ENCODE measurements at places on chromosomes 7 and 10. TPM values are rescaled to one million over a fixed set of nuclear protein-coding genes. Genes with fewer than 3 reads are reported as not detected.

Gene ZPBP
- not detected for total RNA-seq

GRCh38 chr7:604884-605531 lies 85.4 kb upstream of the PDGFA start:
- no peak for DNase-seq

GRCh38 chr7:109984729-109985128 lies 1106.2 kb upstream of the LRRN3 start:
- no peak for DNase-seq

DNA sequence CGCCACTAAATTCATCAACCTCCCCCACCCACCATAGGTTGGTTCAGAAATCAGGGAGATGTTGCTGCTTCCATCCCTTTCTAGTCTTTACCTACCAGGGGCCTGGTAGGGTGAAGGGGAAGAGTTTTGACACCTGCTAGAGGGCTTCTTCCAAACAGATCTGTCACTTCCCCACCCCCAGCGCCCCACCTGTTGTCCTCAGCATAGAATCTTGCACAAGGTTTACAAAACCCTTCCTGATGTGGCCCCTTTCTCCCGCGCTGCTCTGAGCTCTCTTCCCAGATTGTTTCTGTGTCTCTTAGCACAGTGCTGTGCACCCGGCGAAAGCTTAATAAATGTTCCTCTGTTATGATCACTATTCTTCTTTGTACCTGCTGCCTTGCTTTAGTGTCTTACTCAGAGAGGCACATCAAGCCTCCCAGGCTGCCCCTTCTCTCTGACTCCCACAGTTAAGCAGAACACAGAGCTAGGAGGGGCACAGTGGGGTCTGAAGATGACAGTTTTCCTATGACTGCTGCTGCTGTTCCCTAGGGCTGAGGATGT lies 11.2 kb upstream of the C10orf95 start:
- no peak for DNase-seq

DNA sequence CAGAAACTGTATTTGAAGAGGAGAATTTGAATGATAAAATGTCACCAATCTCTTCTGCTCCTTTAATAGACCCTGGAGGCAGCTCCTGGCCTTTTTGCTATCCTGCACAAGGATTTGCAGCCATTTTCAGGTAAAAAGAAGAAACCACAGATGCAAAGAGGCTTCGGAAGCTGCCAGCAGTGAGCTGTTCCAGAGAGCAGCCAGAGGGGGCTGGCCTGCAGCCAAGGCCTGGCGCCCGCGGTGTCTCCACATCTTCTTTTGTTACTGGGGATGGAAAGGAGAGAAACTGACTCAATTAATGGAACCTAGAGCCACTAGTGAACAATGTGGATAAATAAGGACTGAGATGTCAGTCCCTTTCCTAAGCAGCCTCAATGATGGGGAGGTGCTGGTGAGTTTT lies 23.9 kb upstream of the GPR26 start:
- DNase-seq = no peak

DNA sequence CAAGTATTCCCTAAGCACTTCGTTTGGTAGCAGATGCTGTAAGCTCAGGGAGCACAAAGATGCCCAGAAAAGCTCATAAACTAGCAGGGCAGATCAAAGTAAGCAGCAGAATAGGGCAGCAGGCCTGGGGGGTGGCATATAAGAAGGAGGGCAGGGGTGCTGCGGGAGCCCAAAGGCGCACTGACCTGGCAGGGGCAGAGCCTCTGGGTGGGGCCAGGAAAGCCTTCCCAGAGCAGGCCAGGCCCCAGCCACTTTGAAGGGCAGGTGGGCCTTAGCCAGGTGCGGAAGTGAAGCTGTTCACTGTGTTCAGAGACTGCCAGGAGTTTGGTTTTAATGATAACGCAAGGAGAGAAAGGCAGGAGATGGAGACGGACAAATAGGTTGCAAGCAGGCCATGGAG lies 3.9 kb downstream of the GDF10 start:
- no peak for DNase-seq

DNA sequence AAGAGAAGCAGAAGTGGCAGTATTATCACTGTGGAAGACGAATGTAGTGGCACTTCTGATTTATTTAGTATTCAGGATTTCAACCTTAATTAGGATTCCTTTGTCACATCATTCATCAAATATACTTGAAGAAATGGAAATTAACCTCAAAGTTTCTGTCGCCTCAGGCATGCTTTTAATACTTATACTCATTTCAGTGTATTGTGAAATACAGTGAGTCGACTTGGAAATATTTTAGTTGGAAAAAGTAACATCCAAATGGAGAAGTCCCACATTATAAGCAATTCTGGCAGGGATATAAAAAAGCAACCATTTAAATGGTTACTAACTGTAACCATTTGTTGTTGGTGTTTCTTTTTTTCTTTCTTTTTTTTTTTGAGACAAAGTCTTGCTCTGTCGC lies 648.8 kb downstream of the ARL4A start:
- DNase-seq = no peak

Gene SCART1
- 1.2 TPM for total RNA-seq

Gene GIMAP2
- total RNA-seq = 30.6 TPM

Gene CCZ1
- 64.9 TPM for total RNA-seq

DNA sequence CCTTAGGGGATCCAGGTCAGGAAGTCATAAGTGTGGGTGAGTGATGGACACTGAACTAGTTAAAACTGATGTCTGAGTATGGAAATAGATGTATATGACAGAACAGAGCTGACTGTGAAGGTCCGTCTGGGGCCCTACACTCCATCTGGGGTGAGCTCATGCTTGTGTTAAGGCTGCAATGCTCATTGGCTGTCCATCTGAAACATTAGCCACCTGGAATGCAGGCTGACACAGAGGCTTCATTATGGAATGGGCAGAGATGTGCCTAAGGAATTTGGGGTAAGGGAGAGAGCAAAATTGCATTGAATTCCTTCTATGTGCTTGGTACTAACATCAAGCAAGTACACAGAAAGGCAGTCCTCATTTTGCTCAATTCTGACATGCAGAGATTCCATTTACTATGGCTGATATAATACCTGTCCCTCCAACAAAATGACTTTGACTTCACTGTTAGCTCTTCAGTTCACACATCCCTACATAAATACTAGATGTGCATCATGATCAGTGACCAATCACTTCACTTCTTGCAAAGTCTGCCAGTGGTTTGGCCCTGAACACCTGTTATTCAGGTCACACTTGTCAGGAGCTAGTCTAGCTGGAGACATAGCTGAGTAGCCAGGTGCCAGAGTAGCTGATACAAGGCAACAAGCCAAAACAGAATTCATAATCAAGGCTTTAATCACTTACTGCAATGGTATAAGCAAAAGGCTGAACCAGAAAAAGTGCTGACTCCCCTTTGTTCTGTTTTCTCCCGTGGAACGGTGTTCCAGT lies 128.9 kb upstream of the VWC2 start:
- DNase-seq = no peak

Gene TCAF1
- total RNA-seq = 49.3 TPM

DNA sequence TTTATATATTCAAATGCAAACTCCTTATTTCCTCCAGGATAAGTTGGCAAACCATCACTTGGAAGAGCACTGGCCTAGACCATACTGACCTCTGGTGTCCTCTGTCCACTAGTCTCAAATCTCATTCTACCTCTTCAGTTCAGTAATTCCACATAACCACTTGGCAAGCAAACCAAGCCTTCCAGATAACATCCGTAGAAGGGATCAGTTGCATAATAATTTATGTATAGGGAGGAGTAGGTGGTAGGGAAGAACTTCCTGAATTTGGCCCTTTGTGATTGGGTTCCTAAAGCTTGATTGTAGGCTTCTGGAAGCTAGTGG lies 55.0 kb downstream of the WAC start:
- no peak for DNase-seq

DNA sequence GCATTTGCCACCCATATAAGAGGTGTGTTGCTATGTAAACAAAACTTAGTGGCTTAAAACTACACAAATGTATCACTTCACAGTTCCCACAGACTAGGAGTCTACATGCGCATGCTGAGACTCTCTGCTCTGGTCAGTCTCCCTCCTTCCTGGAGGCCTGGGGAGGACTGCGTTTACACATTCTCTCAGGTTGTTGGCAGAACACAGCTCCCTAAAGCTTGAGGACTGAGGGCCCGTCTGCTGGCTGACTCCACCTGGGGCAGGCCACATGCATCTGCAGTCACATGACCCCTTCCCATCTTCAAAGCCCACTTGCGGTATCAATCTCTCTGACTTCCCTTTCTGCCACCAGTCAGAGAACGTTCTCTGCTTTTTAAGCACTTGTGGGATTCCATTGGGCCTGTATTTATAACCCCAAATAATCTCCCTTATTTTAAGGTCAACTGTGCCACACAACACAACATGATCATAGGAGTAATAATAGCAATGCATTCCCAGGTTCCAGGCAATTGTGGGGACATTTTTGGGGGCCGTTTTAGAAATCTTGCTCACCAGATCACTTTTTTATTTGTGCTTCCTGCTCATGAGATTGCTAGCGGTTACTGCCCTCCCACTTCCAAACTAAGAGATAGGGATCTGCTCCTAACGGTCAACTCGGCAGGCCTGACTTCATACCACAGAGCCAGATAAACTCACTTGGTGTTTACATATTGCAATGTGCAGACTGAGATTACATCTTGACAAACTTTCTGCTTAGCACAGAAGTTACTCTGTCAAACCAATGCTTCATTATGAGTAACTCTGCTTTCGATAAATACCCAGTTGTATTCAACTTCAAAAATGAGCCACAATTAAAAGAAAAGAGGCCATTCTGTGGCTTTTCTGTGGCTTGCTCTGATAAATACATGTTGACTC lies 96.3 kb downstream of the ALOX5 start:
- no peak for DNase-seq

GRCh38 chr7:83149466-83149865 lies 13.2 kb downstream of the PCLO start:
- no peak for DNase-seq

GRCh38 chr10:72426986-72427385 lies 72.3 kb upstream of the DNAJB12 start:
- no peak for DNase-seq

DNA sequence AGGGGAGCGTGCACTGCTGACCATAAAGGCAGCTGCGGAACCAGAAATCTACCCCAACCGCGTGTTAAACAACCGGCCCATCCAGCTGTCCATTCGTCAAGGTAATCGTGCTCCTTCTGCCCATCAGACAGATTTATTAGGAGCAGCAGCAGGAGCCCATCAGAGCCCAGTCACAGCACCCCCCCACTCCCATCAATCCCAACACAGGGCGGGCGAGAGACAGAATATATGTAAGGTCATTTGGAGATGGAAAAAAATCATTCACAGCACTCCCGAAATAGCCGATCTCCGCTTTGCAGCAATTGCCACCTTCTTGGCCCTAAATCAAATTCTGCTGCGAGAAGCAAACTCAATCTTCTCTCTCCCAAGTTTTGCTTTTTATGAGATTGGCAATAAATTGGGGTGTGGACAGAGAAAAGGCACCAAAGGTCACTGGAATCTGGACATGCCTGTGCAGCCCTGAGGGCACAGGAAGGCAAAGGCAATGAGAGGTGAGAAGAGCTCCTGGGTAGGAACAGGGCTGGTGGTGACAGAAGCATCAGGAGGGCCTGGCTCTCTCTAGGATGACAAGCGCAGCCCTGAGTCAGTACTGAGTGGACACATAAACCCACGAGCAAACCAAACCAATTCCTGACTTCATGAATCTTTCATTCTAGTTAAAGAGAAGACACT lies 145.0 kb upstream of the ZMIZ1 start:
- no peak for DNase-seq

DNA sequence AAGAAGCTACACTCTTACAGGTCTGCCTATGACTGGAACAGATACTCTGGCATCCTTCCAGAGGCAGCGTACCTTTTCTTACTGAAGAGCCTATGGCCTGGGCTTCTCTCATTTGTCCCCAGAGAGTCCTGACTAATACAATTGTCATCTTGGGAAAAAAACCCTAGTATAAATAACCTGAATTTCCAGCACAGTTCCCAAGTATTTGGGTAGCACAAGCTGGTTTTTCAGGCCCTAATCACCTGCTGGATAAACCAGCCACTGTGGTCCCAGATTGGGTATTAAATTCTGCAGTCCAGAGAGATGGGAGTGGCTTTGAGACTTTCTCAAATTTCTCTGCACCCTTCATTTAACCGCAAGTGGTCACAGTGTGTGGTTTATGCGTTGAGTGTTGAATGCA lies 186.8 kb upstream of the NEBL start:
- no peak for DNase-seq

Gene CLRN3
- total RNA-seq = not detected

DNA sequence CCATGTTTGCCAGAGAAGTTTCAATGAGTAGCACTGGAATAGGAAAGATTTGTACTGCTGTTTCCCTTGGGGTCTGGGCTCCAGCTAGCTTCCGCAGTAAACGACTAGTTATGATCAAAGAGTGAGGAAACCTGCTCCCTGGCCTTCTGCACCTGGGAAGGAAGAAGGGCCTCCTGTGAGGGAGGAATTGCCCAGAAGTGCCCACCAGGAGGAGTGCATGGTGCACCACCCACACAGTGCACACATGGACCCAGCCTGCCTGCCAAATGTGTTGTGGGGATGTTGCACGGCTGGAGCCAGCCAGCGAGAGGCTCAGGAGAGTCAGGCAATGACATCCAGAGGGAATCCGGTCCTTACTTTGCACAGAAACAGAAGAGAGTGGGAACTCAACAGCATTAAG lies 27.0 kb upstream of the FAM107B start:
- no peak for DNase-seq

- no peak for DNase-seq
These were observed 3.3 kb downstream of the CUX1 start for GRCh38 chr7:101820703-101821102.

DNA sequence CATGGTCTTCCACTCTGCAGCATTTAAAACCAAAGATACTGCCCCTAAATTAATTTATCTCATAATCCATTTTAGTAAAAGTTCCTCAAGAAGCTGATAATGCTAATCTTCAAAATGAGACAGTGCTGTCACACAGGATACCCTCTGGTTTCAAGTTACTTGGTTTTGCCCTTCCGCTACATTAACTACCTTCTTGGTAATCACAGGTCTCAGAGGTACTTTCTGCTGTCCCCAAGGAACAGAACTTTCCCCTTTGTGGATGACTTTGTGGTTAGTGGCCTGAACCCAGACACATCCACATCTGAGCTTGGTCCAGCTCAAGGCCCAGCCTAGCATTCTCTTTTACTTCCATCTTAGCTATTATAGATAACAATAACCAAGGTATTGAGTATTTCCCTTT lies 88.8 kb upstream of the TMEM26 start:
- no peak for DNase-seq

DNA sequence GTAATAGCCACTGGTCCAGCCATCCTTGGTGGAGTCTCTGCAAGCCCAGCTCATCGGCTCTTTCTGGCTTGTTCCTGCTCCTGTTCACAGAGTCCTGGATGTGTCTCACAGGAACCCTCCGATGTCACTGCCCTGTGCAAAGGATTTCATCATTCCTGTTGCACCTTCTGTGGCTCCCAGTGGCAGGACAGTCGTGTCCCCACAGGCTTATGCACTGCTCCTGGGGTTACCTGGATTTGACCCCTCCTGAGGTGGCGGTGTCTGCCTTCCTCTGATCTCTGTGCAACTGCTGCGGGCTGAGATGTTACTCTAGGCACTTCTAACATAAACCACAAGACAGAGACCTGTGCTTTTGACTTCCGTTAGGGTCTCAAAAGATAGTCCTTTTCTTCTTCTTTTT lies 30.6 kb downstream of the APBB1IP start:
- no peak for DNase-seq

Measured in left lung (tissue), 14 donors.